ENCODE measurements at places on chromosomes 13 and 19.

DNA sequence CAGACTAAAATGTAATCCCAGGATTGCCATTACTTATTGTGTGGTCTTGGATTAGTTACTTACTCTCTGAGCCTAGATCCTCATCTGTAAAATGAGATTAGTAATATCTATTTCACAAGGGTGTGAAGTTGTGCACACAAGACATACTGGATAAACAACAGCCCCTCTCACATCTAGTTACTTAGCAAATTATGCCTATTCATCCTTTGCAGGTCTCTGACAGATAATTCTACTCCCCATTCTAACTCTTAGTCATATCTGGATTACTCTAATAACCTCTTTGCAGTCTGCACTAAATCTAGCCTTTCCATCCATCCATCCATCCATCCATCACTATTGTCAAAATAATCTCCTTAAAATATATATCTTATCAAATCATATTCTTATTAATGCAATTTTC, 12.4 kb downstream of the MTRF1 start:
- no peak for DNase-seq

- no peak for DNase-seq
These were observed 46.2 kb downstream of the CEBPG start for GRCh38 chr19:33419788-33420130.

DNA sequence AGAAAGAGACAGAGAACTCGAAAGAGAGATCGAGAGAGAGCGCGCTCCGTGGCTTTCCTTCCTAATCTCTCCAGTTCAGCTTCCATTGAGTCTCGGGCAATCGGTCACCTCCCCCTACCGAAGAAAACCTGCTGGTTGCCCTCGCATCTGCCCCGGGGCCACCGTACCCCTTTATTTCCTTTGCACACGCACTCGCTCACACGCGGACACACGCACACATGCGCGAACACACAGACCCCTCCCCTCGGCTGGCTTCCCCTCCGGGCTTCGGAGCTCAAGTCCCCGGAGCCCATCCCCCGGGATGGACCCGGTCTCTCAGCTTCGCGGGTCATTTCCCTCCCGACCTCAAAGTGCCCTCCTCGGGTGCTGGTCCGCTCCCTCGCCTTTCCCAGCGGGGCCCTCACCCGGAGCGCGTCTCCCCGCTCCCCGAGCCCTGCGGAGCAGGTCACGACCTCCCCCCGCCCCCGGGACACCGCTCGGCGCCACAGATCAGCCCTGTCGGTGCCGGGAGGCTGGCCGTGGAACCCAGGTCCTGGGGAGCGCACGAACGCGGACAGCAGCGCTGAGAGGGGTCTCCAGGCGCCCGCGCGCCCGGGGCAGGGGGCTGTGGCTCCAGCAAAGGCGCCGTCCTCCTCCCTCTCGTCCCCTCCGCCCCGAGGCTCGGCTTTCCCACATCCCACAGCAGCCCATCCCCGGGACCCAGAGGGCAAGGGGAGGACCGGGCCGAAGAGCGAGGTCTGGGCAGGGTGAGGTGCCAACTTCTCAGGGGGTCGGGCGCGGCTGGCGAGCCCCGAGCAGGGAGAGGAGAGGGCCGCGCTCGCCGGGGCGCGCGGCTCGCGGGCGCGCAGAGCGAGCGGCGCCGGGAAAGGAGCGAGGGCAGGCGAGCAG, 1.8 kb downstream of the DACH1 start:
- DNase-seq: peak; percentile 34

- DNase-seq: no peak
These were observed 336 bp upstream of the GSX1 start for GRCh38 chr13:27791901-27792392.

- DNase-seq: no peak
These were observed 470.2 kb upstream of the PRR20A start for GRCh38 chr13:56670563-56670962.

DNA sequence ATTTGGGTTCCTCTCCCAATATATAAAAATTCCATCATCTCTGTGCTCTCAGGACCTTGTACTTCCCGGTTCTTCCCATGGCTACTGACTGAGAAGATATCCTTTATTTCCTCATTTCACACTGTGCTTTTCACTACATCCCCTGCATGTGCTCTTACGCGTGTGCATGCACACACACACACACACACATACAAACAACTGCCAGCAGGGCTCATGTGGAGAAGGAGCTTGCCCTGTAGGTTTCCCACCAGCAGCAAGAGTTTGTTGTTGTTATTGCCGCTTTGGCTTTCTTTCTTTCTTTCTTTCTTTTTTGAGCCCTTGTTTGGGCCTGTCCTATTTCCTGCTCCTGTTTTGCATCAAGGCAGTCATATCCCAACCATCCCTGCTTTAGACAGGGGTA, 43.6 kb downstream of the TEX26 start:
- DNase-seq: no peak

- DNase-seq: no peak
These were observed 98.2 kb downstream of the UBL3 start for GRCh38 chr13:29752175-29752574.

DNA sequence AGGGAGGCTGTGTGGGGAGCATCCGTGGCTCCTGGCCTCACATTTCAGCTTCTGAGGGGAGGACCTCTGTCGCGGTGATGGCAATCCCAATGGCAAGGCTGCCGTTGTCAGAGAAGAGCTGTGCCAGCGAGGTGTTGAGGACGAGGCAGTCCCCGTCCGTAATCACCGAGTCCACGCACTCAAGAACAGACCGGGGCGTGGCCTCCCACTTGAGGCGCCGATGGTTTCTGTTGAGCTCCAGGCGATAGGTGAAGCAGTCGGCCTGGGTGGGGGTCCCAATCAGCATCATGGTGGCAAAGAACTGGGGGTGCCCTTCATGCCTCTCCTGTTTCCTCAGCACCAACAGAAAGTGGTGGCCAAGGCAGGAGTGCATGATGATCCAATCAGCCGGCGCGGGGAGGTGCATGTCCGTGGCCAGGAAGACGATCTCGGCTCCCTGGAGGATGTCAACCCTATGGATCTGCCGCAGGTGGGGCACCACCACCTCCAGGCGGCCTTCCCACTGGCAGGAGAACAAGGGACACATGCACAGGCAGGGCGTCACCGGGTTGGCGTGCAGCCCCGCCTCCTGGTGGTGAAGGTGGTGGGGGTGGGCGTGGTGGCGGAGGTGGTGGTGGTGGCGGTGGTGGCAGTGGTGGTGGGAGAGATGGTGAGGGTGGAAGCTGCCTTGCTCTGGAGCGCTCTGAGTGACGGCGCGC, 68.1 kb downstream of the SIAH3 start:
- no peak for DNase-seq

DNA sequence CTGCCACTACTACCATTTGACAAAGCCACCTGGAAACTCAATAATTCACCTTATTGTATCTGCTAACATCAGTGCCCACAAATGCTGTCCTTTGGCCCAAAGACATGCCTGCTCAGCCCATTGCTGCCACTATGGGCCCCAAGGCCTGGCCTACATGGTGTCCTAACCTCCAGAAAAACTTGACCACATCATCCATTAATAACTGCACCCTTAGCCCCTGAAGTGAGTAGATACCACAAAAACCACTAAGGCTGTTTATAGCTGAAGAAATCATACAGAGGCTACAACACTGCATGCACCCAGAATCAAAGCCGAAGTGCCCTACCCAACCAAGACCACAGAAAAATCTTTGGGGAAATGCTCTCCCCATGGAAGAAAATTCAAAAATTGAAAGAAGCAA, 932.8 kb upstream of the SLITRK6 start:
- DNase-seq: no peak

DNA sequence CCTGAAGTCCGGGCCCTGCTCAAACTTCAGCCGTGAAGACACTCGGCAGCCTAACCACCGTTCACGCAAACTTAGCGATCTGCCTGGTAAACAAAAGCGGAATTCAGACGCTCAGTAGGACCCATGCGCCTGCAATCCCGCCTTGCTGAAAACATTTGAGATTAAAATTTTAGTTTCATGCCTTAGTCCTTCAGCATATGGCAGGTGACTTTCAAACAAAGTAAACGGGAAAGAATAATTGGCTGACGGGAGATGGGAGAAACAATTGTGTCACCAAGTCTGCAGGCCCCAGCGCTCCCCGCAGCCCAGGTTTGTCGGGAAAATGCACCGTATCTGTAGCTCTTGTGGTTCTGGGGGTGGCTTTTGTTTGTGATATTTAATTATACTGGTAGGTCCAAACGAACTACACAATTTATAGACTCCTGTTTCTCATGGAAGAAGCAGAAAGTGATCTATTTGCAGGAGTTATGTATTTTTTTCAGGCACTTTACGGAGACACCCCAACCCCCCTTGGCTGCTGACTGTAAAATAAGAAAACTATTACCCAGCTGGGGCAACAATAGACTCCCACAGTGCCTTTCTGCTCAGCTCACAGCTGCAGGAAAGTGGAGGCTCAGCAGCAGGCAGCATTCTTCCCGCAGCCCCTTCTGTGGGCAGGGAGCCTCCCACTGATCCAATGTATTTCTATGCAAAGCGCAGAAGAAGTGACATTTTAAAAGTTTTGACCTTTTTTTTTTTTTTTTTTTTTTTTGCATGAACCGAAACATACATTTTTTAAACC, 94.8 kb downstream of the SOX1 start:
- DNase-seq: peak; percentile 42

- DNase-seq: no peak
These were observed 118.2 kb downstream of the MIPEP start for GRCh38 chr13:23770973-23771372.
